ENCODE measurements at places on chromosomes 12 and 14.

DNA sequence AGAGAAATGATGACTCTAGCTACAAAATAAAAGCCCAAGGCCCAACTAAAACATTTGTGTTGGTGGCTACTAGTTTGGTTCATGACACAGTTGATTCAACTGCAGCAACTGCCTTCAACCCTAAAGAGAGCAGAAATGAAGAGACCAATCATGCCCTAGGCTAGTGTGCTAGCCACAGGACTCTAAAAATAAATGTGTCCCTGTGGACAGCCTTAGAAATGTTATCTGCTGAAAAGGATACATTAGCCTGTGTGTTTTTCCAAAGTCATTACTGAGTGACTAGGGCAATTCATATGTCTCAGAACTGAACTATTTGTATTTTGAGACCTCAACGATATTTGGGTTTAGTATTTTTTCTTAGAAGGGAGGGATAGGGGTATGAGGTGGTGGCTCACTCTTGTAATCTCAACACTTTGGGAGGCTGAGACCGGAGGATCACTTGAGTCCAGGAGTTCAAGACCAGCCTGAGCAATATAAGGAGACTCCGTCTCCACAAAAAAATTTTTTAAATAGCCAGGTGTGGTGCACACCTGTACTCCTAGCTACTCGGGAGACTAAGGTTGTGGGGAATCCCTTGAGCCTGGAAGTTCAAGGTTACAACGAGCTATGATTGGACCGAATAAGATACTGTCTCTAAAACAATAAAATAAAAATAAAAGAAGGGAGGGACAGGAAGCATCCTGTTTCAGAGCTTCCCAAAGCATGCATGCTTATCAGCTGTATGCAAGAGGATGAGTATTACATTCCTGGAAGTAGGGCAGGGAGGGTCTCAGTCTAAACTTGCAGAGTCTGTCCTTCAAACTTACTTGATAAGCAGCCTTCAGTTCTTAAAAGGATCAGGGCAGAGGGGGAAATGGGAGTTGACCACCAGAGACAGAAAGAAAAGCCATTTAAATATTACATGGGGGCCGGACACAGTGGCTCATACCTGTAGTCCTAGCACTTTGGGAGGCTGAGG lies 29.6 kb upstream of the NAP1L1 start:
- DNase-seq, result peak; percentile 39

DNA sequence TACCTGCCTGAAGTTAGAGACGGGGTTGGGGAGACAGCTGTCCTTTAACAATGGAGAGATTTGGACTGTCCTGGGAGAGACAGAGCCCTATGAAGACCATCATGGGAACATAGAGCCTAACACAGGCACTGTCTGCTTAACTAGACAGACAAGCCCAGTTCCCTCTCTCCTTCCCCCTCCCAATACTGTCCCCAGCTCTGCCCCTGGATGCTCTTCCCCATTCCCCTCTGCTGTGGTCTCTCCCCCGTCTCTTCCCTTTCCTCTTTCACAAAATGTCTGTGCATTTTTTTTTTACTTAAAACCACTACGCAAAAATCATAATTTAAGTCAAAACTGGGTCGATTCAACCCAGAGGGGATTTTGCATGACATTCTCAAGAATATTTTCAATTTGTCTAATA lies 232.9 kb downstream of the CHST11 start:
- no peak for DNase-seq

DNA sequence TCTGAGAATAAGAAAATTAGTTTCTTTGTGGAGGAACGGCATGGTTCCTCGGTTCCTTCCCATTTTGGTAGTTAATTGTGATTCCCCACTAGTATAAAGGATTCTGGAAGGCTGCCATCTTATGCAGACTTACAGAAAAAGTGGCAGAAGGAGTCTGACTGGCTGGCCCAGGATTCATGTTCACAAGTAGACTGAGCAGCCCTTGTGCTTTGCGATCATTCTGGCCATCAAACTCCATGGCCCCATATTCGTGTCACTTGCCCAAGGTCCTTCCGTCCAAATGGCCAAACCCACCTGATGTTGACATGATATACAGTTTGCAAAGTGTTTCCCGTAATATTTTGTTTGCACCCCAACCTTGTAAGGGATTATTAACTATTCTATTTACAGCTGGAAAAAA lies 297.2 kb upstream of the AMIGO2 start:
- peak; percentile 9 for DNase-seq

DNA sequence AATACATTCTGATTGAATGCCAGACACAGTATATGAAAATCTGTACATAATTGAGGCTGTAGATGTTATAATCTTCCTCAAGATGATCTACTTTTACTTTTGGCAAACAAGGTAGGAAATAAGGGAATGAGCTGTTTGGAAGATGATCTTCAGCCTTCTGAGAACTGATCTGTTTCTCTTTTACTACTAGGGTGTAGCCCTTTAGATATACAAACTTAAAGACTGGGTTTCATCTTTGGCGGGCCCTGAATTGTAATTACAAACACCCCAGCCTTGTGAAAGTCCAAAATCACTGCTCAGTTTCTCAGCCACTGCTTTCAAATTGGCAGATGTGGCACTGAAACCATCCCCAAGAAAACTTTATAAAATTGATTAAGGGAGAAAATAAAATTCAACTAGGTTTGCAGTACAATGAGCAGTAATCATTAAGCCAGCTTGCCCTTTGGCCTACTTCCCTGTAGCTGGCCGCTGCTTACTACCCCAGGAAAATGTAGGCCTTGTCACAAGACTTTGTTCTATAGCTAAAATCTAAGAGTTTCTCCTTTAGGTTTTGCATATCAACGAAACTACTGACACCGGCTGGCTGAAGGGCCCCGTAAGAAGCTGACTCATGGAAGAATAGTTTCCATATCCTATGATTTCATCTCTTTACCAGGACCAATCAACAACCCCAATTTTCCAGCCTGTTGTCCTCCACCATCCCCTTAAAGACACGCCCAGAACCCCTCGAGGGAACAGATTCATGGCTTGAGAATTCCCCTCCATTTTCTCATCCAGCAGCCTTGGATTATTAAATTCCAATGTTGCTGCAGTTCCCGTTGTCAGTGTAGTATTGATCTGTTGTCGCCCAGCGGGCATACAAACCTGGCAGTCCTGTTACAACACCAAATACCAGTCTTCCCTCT lies 210.8 kb downstream of the PCNX1 start:
- peak; percentile 96 for DNase-seq

- no peak for DNase-seq
Measured at GRCh38 chr14:35388656-35389314, 15.8 kb downstream of the NFKBIA start.

DNA sequence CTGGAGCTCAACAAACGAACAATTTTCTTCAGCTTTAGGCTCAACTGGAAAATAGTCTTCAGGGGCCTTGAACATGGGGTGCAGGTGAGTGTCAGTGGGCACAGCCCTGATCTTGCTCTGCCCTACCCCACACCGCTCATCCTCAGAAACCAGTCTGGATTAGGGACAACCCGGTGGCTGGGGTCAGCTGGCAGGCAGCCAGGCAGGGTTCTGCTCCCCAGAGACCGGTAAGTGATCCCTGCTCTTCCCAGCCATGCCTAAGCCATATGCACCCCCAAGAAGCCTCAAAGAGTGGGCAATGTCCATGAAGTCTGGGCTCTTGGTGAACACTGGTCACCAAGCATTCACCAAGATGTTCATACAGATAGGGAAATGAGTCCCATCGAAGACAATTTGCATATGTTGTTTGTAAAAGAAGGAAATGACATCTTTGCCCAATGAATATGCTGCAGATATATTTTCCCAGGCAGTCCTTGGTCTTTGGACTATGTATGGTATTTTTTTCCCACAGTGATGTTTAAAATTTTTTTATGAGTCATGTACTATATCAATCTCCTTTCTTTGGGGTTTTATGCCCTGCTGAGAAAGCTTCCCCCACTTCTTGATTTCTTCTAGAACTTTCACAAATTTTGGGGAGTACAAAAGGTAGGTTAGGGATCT lies 63.9 kb upstream of the VASH1 start:
- peak; percentile 16 for DNase-seq

DNA sequence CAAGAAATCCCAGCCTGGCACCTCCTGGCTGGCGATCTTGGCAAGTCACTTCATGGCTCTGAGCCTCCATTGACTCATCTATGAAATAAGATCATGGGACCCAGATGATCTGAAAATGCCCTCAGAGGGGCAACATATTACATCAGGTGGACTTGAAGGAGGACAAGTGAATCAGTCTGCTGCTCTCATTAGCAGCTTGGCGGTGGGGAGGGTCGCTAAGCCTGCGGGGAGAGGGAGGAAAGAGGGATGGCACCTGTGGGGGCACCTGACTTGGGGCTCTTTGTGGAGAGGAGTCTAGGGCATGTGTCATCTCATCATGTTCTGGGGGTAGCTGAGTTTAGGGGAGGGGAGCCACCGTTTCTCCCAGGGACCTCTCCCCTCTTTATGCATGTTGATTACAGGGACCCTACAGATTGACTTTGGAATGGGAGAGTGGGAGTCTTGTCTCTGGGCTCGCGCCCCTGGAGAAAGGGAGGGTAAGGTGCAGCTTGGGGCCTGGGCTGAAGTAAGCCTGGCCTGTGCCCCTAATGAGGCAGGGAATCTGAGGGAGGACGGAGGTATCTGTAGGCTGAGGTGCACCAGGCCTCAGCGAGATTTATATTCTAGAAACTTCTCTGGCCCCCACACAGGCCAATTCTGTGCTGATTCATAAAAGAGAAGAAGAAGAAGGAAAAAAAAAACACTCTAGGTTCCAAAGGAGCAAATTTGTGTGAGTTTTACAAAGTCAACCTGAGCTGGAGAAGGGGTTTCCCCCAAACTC lies 29.3 kb upstream of the BATF start:
- DNase-seq, result no peak

DNA sequence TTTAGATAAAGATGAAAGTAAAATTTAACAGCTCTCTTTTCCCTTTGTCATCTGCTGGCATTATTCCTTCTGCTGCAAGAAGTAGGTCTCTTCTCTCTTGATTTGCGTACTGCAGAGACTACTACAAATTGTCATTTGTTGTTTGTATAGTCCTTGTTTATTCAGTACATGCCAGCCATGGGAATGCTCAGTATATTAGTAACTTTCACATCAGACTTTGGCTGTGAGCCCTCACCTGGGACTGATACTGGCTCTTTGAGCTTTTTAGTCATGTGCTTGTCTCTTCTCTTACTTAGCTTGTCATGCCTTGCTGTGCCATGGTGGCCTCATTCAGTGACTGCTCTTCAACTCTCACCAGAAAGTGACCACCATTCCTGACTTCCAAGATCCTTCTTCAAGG lies 169.8 kb downstream of the PRKCH start:
- no peak for DNase-seq

GRCh38 chr14:48417715-48418500 lies 742.5 kb upstream of the MDGA2 start:
- DNase-seq, result no peak

DNA sequence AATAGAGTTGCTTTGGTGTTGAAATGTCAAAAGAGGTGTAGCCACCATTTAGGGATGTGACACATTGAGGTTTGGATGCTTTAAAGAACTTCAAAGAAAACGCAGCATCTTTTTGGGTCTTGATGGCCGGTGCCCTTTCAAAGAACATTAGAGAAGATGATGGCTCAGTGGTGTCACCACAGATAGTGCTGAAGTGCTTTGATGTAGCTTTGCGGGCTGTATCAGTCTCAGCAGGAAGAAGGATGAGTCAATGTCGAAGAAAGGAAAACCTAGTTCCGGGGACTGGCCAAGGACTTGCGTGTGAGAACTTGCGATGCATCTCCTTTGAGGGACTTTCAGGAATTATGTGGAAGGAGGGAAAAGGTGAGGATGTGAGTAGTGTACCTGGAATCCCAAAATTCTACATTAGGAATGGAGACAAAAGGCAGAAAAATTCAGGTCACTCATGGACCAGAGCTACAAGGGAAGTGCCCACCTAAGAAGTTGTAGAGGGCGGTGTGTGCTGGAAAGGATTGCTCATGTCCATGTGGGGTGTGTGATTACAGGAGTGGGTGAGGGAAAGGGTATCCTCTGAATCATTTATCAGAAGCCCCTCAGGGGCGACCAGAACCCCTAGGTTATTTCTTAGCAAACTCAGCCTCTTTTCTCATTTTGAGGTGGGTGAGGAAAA lies 39.7 kb upstream of the GZMB start:
- no peak for DNase-seq

DNA sequence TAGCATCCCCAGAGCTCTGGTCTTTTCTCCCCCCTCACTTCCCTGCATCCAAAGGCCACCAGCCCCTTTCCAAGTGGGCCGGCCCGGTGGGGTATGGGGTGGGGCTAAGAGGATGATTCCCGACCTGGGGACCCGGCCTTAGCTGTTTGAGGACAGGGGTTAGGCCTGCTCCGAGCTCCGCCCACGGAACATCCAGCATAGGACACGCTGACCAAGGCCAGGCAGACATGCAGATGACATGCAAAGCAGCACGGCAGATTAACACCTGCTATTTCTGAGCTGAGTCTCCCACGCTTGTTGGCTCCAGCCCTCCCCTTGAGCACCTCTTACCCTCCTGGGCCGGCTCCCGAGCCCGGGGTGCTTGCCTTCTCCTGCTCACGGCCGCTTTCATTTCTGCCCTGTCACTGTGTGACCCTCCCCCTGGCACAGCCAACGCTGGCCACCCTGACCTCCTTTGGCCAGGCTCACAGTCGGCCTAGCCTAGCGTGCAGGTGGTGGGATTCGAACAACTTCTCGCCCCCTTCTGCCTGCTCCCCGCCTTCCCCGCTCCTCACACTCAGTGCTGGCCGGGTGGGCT lies 40.2 kb downstream of the TEAD4 start:
- DNase-seq, result no peak

DNA sequence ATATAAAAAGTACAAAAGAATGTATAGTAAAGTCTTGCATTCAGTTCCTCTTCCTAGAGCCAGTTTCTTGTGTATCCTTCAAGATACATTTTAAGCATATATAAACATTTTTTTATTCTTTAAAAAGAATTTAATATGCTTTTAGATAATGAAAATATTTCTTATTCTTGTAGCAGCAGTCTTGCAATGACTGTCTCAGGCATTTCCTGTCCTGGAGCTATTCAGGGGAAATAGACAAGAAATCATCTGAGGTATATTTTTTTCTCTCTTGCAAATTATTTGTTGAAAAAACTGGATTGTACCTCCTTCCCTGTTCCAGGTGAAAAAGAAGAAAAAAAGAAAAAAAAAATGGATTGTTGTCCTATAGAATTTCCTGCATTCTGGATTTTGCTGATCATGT lies 17.0 kb upstream of the ERBB3 start:
- peak; percentile 29 for DNase-seq

- DNase-seq, result no peak
Measured at GRCh38 chr14:60161196-60162107, 3.7 kb downstream of the DHRS7 start.

DNA sequence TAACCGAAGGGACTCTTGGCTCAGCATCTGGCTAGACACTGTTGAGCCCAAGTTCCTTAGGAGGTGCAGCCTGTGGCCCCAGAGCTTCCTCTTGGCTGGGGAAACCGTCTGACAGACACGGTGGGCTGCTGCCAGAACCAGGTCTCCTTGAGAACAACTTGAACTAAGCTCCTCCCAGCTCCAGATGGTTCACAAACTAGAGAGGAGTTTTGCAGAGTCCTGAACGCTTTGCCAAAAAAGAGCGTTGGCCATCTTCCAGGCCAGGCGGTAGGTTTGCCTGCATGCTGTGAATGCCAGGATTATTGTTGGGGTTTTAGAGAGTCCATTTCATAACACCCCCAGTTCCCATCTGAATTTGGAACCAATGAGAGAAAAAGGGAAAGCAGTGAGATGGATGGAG lies 399.8 kb downstream of the RGS6 start:
- no peak for DNase-seq
